ENCODE measurements at places on chromosomes 7 and 10.

DNA sequence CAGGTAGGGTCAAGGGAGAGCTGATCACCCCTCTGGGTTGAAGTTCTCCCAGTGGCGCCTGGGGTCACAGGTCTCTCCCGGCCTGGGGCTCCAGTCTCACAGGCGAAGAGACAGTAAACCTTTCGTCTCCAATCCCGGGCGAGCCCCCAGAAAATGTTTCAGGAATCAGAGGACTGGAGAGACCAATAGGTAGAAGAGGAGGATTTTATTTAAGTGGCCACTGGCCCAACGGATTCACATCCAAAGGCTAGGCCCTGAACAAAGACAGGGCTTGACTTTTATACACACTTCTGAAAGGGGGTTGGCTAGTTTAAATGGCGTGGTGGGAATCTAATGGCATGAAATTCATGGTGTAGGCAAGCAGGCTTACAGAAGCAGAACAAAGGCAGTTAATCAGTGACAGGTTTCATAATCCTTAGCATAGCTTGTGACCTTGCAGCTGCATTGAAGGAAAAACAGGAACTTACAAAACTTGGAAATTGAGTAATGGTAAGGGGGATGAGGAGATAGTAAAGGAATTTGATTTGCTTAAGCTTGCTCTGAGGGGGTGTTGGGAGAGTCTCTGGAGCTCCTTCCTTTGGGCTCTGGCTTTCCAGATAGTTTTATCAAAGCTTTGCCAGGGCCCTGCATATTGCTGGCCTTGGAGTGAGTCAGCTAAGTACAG is 105.5 kb downstream of the TRIM24 start:
- DNase-seq = no peak

GRCh38 chr10:23439452-23439960 is 631 bp downstream of the OTUD1 start:
- no peak for DNase-seq

- DNase-seq = no peak
Measured at GRCh38 chr10:48940372-48940771, 732 bp upstream of the LRRC18 start.

DNA sequence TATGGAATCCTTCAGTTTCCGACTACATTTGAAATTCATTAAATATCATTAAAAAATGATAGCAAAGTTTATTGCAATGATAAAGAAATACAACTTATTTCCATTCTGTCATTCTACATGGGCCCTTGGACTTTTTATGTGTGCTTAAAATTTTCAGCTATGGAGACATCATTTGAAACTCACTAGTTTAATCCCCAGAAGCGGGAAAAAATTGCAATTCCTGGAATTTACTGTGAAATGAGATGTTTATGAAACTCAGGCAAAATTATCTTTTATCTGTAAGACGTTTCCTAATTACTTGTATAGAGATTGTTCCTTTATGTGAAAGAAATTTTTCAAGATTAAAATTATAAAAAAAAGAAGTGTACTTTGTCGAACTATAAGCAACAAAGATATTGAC is 213.4 kb downstream of the PARD3 start:
- DNase-seq = no peak

DNA sequence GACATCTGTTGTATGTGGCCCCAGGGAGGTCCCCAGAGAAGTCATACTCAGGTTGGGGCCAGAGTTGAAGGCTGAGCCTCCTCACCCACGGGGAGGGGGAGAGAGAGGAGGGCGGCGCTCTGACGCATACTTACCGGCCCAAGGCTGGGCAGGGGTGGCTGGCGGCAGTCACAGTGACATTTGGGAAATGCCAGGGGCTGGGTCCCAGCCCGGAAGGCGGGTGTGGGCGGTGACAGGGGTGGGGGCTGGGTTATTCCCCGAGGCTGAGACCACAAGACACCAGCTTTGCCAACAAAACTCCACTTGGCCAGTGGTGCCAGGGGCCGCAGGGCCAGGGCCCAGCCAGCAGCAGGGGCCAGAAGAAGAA is 41.1 kb downstream of the RASGEF1A start:
- DNase-seq = peak; percentile 26

DNA sequence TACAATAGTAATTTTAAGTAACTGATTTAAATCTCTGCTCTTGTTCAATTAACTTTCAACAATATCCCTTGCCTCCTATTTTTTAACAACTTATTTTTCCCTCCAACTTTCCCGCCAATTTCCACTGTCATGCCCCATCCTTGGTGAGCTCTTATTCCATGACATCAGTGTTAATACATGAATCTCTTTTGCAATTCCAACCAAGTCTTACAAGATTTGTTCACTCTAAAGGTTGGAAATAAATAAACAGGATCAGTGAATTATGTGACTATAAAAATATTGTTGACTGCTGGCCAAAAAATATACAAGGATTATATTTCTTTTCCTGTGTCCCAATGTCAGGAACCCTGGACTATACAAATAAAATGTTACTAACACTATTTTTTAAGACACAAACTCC is 21.0 kb upstream of the AGMO start:
- no peak for DNase-seq

GRCh38 chr7:51146816-51147586 is 169.6 kb downstream of the COBL start:
- DNase-seq = no peak

- no peak for DNase-seq
Measured at GRCh38 chr7:41674505-41675023, 28.3 kb downstream of the INHBA start.

DNA sequence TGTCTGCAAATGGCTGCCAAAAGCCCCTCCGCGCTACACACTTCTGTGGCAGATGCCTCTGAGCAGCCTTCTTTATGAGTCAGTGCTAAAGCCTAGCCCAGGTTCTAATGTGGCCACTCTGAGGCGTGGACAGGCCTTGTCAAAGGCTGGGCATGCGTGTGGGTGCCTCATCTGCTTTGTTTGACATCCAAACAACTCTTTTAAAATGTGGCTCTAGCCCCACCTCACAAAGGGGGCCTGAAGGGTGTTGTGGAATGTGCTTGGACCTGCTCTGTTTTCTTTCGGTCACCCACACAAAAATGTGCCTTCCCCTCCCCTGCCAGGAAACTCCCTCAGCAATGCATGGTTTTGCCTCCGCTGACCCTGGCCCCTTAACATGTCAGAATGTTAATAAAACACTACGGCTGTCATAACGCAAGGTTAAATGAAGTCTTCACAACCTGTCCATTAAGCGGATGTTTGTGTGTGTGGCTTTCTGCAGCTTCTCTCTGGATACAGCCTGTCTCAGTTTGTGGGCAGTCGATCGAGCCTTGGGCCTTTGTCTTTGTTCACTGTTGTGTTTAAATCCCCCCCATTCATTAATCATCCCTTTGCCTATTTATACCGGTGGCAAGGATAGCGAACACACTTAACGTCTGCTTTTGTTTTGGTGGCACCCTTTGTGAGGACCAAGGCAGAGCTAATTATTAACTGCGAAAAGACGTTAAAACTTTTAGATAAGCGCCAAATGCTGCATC is 718.9 kb downstream of the LRMDA start:
- no peak for DNase-seq

All from stimulated activated CD4-positive, alpha-beta T cell treated with anti-CD3 and anti-CD28 coated beads, Interleukin-1b, Interleukin-23, amount 100 ng/mL, for 4 hours (primary cell).